ENCODE measurements at places on chromosomes 5 and 9.

GRCh38 chr9:92095236-92095635, 20.0 kb downstream of the SPTLC1 start:
- no peak for DNase-seq

DNA sequence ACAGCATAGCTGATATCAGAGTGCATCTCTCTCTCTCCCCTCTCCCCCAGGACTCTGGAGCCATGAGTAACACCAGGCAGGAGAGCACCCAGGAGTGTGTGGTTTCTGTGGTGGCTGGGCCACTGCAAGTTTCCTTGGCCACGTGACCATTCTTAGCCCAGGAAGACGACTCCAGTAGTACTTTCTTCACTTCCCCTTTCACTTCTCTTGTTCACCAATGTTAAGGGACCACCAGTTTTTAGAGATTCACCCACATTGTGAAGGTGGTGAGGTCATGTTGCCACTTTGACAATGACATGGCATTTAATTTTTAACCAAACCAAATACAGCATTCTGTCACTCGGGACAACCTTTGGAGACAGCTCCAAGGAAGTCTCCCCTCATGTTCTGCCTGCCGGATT, 17.9 kb upstream of the DAPK1 start:
- no peak for DNase-seq

DNA sequence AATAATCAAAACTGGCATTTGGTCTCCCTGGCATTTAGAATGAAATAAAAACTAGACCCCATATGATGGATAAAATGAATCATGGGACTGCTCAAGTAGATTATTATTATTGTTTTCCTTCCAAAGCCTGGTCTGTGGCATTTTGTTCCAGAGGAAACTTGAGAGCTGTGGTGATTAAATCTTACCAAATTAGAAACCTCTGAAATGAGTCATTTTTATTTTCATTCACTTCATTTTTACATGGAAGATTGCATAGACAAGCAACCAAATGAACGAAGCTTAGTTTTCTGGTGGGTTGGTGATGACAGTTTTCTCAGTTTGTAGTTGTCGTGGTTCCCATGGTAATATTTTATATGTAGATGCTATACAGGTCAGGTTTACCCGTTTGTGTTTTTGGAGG, 23.4 kb downstream of the PAM start:
- DNase-seq = no peak

DNA sequence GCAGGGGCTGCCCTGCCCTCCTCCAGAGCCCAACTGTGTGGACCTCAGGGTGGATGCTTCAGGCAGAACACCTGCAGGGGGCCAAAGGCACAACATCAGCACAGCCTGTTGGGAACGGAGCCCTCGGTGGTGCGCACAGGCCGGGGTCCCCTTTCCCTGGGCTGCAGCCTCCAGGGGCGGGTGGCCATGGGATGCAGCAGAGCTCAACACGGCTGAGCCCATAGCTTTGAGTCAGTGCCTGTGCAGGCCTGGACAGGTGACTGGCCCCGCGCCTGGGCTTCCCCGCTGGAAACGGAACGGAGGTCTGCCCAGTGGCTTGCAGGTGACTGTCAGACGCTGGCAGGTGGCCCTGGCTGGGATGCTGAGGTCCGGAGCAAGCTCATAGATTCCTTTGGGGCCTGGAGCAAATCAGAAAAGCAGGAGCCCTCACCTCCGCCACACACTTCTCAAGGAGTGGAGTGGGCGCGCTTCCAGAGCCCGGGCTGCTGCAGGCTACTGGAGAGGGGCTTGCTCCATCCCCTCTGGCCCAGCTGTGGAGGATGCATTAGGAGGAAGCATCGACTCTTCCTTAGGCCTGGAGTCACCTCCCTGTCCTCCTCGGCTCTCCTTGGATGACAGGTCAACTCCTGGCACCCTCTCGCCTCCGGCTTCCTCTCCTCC, 69.8 kb upstream of the RNU6ATAC start:
- DNase-seq = peak; percentile 9

All from NCI-H1105 treated with DMSO at 0.1 percent for 48 hours (cell line).